GM23338 (cell line): ENCODE measurements at places on chromosomes 16 and 17.
A peak's percentile ranks its signal among the peaks of the same experiment; 100 is the strongest.

GRCh38 chr17:79080761-79081290, 6.2 kb downstream of the ENGASE start:
- DNase-seq, result no peak

DNA sequence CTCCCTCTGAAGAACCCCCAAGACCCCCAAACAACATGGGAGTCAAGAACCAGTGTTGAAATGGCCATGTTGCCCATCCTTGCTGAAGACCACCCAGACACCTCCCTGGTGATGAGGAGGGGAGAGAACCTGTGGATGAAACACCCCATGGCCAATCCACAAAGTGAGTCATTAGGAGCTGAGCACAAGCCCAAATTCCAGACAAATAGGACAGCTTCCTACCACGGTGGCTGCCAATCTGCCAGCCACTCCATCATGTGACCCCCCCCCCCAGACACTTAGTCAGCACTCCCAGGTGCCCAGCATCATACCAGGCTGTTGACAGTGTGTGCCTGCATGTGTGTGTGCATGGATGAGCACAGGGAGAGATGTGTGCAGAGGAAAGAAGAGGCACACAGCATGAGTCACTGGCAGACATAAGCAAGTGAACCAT, 26.4 kb upstream of the RPL38 start:
- no peak for DNase-seq

GRCh38 chr16:70476272-70477020, 22.1 kb downstream of the FCSK start:
- no peak for DNase-seq

DNA sequence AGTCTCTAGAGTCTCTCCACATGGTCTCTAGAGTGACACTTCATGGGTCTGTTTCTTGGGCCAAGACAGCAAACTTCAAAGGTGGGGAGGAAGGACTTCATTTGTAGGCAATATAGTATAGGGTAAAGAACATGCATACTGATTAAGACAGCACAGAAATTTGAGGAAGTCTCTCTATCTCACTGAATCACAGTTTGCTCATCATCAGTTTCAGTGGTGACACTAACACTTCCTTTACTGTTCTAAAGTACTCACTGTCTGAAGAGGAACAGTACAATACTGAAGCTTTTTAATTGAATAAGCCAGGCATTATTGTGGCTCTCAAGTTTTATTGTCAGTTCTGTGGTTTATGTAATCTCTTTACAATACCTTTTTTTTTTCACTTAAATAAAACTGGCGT, 656.4 kb upstream of the CDH8 start:
- DNase-seq, result no peak

GRCh38 chr17:62739645-62740388, 68.3 kb downstream of the MARCHF10 start:
- DNase-seq, result peak; percentile 63

- DNase-seq, result peak; percentile 67
Observed at GRCh38 chr16:19375561-19376158, 42.0 kb upstream of the TMC5 start.

DNA sequence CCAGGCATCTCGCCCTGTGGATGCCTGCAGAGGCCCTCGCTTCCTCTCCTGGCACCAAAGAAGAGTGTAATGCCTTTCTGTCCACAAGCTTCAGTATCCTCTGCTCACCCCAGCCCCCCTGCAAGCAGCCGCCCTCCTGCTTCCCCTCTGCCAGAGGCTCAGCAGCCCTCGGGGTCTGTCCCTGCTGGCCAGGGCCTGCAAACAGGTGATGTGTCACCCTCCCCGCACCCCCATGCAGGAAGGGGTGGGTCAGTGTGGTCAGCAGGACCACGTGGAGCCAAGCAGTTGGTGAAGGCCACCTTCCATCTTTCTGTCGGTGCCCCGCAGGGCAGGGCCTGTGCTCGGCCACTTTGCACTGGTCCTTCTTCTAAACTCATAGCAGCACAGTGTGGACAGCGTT, 129.9 kb upstream of the CIBAR2 start:
- no peak for DNase-seq

DNA sequence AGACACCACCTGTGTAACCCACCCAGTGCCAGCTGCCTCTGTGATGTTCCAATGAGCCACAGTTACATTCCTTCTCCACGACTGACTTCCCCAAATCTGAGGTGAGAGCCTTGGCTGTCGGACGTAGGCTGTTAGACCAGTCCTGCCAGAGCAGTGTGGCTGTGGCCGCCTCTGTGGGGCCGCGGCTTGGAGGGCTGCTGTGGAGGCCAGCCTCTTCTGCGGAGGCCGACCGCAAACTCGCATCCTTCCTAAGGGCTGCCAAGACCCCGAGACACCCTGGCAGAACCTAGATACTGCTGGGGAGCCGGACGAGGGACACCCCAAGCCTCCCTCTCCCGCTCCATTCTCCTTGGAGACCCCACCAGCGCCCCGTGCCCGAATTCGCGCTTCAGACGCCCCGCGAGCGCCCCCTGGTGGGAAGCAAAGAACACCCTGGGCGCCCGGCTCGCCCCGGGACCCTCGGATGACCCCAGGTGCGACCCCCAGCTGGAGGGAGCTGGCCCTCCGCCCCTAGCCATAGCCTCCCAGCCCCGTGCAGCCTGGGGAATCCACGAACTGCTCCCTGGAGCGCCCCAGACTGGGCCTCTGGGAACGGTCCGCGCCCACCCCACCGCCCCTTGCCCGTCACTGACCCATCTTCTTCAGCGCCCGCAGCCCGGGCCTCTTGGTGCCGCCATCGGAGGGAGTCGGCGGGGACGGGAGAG, 547 bp downstream of the PLCD3 start:
- peak; percentile 86 for DNase-seq

DNA sequence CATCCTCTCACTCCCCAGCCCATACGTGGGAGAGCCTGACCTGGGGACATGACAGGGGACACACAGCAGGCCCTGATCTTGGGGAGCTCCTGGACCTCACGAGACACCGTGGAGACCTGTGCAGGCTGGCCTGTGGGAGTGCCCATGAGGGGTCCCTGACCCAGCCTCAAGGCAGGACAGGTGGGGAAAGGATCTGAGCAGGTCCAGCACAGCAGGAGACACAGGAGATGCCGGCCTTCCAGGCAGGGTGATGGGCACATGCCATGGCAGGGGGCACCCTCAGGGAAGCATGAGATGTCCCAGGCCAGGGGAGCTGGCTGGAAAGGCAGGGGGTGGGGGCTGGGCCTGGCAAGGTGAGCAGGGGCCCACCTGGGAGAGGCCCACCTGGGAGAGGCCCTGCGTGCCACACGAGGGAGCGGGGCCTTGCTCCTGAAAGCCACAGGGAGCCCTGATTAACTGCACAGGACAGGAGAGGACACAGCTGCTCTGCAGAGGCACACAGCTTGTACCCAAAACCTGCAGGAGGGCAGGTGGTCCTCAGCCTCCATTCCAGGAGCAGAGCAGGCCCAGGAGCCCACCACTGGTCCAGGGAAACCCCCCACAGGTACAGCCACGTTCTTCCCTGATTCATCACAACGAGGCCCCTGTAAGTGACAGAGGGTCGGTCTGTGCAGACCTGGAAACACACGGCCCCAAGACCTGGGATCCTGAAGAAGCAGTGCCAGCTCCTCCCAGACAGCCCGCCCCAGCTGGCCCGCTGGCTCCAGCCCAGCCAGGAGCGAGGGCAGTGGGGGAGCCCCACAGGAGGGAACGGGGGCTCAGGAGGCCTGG, 26.6 kb upstream of the KRT17 start:
- no peak for DNase-seq
